ENCODE measurements at places on chromosomes 13 and 19. TPM values are rescaled to one million over a fixed set of nuclear protein-coding genes. Genes with fewer than 3 reads are reported as not detected.

GRCh38 chr19:58559275-58560006, 1.0 kb upstream of the UBE2M start:
- peak; percentile 88 for DNase-seq

DNA sequence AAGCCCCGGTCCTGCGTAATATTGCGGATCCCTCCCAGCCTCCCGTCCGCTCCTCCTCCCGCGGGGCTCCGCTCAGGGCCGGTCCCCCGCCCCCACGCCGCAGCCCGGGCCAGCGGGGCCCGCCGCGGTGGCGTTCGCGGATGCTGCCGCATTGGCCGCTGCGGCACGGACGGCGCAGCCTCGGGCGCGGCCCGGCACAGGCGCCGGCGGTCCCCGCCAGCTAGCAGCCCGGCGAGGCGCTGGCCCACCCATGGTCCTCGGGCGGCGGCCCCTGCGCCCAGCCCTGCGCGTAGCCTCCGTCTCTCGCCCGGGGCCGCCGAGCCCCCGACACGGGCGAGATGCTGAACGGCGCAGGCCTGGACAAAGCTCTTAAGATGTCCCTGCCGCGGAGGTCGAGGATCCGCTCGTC, at the start of gene ATP8A2:
ATP8A2 (plus strand) TSS at position 100 of the 409 bp plus-strand sequence; CDS start at position 339, 239 bp downstream.
- DNase-seq: no peak

- DNase-seq: no peak
These were observed 425.9 kb downstream of the SLITRK6 start for GRCh38 chr13:85373322-85373721.

- no peak for DNase-seq
These were observed 202.8 kb upstream of the IRS2 start for GRCh38 chr13:109989155-109989554.

- DNase-seq: no peak
These were observed 65.4 kb upstream of the WDFY2 start for GRCh38 chr13:51518827-51519226.

GRCh38 chr19:31064491-31064890, 284.7 kb downstream of the TSHZ3 start:
- DNase-seq: no peak

DNA sequence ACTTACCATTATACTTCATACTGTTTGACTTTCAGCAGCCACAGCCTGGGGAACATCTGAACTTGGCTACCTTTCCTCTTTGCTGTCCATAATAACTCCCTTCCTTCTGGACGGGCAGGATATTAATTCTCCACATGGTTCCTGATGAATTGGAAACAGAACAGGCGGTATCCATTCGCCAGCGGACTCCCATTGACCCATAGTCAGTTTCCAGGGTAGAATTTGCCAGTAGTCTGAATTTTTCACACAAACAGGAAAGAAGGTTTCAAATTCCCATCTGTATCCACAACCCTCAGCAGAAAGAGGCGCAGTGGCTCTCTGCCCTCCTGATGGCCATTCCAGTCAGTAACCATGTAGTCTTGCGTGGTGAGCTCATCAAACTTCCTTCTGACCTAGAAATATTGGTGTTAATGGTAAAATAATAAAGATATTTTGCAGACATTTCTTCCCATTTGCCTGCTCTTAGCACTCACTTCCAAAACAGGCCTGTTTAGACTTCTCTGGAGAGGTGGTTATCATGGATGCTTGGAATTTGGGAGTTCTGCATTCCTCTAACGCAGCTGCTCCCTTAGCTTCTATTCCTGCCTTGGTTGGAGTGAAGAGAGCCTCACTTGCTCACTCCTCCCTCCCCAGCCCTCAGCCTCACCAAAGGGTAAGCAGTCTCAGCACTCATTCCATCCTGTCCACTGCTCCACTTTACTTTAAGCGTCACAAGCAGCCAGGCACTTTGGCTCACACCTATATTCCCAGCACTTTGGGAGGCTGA, 75.0 kb upstream of the OXGR1 start:
- no peak for DNase-seq

DNA sequence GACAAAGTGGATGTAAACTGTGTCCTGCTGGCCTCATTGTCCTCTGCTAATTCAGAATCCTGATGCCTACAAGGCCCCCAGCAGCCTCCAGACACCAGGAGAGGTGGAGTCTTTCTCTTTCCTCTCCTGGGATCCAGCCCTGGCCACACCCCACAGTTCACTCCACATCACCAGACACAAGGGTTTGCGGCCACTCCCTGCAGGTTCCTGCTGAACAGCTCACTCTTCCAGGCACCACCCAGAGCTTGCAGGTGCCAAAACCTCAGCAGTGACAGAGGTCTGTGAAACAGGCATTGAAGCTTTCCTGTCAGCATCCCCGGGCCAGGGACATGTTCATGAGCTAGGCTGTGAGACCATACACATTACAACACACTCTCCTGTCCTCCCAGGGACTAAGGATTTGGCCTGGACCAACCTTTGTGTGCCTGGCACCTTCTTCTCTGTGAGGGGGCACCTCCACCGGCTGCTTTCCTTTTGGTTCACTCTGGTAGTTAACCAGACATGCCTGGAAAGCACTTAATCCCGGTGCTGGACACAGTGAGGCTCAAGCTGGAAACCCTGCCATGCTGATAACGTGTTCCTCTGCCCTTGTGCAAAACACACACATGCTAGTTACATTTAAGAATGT, 11.1 kb upstream of the ATP12A start:
- DNase-seq: no peak

DNA sequence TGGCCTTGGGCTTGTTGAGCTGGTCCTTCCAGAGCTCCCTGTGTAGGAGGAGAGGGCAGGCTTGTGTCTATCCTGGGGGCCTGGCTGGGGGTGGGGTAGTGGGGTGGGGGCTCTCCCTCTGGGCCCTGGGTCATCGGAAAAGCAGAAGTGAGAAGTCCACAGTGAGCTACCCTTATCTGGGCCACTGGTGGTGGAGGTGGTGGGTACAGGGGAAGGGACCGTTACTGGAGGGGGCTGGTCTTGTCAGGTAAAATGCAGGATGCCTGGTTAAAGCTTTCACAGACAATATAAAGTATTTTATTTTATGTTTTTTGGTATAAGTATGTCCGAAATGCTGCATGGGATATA, 342 bp upstream of the SIGLEC10 start:
- no peak for DNase-seq

GRCh38 chr13:94658926-94659597, 53.3 kb downstream of the SOX21 start:
- DNase-seq: no peak

- no peak for DNase-seq
These were observed 3.8 kb downstream of the GPC6 start for GRCh38 chr13:93230261-93230855.

DNA sequence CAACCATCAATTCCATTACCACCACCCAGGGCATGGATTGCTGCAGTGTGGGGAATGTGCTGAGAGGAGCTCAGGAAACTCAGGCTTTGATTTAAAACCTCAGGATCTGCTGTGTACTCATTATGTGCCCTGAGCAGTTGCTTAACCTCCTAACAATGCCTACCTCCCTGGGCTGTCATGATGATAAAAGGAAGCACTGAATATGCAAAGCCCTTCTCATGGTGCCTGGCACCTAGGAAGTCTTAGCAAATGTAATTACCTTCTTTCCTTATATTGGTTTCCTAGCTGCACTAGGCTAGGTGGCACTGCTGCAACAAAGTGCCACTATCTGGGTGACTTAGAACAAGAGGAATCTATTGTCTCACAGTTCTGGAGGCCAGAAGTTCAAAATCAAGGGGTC, 62.2 kb downstream of the KCTD12 start:
- no peak for DNase-seq

DNA sequence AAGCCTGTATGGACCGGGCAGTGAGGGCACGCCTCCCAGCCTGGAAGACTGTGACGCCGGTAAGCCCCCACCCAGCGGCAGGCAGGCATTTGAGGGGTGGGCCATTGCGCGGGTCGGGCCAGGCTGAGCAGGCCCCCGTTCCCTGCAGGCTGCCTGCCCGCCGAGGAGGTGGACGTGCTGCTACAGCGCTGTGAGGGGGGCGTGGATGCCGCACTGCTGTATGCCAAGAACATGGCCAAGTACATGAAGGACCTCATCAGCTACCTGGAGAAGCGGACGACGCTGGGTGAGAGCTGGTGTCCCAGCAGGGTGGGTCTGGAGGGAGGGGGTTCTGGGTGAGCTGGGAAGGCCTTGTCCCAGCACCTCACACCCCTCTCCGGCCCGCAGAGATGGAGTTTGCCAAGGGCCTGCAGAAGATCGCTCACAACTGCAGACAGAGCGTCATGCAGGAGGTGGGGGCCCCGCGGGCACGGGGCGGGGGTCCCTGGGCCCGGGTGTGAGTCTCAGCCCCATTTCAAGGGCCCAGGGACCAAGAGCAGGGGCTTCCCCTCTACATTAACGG, 7.1 kb downstream of the ARHGAP45 start:
- no peak for DNase-seq

GRCh38 chr13:36151591-36151990, 20.4 kb upstream of the DCLK1 start:
- no peak for DNase-seq

DNA sequence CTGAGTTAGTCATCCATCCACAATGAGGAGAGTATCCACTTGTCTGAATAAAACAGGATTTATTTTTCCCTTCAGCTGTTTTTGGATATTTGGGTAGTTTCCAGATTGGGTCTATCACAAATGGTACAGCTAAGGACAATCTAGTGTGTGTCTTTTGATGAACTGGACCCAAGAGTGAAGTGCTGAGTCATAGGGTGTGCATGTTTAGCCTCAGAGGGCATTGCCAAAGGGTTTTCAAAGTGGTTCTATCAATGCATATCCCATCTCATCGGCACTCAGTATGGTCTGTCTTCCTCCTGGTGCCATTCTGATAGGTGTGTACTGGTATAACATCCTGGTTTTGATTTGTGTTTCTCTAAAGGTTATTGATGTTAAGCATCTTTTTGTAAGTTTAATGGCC, 62.3 kb downstream of the GSX1 start:
- DNase-seq: no peak

DNA sequence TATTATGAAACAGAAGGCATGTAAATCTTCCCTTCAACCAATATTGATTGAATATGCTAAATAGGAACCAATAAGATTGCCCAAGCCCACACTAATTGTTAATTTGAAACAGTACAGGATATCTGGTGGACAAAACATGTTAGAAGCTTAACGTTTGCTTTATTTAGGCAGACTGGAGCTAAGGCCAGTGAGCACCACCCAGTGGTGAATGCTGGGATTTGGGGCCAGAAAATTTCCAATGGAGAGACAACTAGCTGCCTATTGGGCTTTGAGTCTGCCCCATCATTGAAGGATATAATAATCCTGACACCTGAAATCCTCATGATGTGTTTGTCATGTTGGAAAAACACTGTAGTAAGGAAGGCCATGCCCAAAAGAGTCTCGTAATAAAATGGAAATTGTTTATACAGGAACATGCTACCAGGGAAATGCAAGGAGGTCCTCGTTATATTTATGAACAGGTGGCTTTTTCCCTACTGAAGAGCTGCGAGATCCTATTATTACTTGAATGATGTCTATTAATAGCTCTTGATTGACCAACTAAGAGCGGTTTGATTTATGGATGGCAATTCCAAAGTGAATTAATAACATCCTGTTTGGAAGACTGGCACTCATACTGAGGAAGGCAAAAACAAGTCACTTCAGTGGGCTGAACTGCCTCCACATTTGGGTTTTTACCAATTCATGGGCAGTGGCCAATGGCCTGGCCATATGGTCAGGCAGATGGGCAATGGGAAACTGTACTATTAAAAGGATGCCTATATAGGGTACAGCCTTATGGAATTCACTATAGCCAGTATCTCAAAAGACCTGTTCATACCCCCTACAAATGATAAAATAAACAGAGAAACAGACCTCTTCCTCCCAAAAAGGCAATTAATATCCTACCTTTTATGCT, 8.7 kb downstream of the SIGLECL1 start:
- DNase-seq: peak; percentile 26

- peak; percentile 14 for DNase-seq
These were observed 8.8 kb downstream of the CYP4F8 start for GRCh38 chr19:15623711-15624318.

DNA sequence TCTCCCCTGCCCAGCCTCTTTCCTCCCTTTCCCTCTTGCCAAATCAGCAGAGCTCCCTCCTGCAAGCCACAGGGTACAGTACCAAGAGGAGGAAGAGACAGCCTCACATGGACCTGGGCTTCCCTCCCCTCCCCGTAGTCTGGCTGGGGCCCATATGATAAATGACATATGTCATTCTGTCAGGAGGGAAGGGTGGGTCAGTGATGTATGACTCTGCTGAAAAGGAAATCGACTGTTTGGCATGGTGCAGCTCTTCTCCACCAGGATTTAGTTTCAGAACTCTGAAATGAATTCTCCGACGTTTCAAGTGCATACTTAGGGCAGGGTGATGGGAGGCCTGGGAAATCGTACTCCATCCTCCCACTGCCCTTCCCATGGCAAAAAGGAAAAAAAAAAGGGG, 9.8 kb downstream of the TSHZ3 start:
- no peak for DNase-seq

DNA sequence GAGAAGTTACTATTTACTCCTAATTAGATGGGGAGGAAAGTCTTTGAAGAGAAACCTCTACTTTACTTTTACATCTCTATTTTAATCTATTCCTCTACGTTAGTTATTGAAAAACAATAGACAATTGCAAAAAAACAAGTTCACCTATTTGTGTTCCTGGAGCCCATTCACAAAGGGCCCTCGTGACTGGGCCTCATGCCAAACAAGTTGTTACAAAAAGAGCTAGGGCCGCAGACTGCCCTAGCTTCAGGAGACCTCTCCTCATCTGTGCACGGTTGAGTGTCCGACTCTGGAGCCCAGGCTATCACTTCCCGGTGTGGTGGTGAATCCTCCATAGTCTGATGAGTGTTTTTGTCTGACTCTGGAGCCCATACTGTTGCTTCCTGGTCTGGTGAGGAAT, 190.9 kb downstream of the ZNF486 start:
- no peak for DNase-seq

DNA sequence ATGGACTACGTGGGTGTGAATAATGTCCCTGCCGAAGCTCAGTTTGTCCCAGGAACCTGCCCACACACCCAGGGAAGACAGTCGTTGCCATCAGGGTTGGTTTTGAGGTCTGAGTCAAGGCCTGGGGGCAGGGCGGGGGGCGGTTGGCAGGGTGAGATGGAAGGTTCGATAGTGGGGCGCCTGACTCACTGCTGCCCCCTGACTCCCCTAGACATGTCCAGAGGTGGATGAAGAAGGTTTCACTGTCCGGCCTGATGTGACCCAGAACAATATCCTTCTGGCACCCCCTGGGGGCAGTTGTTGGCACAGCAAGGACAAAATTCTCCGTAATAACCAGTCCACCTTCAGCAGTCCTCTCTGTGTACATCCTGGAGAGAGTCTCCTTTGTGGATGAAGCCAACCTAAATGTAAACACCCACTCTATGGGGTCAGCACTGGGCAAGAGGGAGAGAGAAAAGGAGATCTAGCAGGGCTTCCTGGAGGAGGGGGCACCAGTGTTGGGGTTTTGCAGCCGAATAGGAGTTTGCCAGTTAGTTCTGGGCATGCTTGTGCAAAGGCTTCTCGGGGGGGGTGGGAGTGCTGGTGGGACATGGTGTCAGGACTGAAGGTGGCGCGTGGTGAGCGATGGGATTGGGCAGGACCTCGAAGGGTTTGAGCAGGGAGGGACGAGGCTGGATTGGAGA, 19.6 kb upstream of the B3GNT3 start:
- DNase-seq: peak; percentile 56

Gene MAG
- not detected for total RNA-seq

Gene HSPB6
- 6.7 TPM for total RNA-seq

Gene CD79A
- total RNA-seq: not detected

Gene CEACAM16
- total RNA-seq: not detected

Gene PALM3
- total RNA-seq: not detected

Gene NTN5
- not detected for total RNA-seq
